Activated naive CD4-positive, alpha-beta T cell (primary cell): ENCODE measurements at places on chromosomes 6 and 20.

GRCh38 chr6:32617751-32618150 is 19.5 kb upstream of the HLA-DQA1 start:
- DNase-seq = no peak

DNA sequence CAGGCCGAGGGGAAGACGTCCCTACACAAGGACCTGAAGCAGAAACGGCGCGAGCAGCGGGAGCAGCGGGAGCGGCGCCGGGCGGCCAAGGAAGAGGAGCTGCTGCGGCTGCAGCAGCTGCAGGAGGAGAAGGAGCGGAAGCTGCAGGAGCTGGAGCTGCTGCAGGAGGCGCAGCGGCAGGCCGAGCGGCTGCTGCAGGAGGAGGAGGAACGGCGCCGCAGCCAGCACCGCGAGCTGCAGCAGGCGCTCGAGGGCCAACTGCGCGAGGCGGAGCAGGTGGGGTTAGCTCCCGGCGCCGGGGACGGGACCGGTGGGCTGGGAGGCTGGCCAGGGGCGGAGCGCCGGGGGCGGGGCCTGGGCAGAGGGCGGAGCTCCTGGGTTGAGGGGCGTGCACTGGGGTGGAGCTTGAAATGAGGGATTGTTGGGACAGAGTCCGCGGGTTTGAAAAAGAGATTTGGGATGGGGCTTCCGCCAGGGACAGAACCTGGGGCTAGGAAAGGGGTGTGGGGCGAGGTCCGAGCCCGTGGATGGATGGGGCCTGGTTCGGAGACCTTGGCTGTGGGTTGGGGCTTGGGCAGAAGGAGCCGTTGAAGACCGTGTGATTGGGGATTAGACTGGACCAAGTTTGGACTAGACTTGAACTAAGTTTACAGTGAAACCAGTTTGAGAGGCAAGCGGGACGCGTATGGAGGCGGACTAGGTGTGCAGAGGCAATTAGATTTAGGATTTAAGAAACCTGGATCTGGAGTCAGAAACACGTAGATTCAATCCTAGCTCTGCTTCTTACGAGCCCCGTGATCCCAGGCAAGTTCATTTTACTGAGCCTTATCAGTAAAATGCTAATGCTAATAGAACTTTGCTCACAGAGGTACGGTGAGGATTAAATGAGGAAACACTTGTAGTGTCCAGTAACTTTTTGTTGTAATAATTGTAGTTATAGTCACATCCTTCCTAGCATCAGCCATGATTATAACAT is 20.9 kb downstream of the DEF6 start:
- no peak for DNase-seq

DNA sequence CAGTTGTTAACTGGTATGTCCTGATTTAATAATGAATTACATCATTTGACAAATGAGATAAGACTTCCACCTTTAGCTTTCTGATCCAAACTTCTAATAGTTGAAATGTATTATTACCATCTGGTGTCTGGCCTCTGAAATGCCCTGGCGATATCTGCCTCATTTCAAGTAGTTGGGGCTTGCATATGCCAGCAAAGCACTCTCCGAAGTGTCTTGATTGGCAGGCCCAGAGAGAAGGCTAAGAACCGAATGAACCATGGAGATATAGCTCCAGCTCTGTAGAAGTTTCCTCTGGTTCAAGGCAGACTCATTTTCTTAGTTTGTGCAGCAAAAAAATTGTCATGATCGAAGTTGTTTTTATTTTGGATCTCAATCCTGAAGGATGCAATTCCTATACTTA is 13.4 kb upstream of the HIVEP2 start:
- DNase-seq = no peak

DNA sequence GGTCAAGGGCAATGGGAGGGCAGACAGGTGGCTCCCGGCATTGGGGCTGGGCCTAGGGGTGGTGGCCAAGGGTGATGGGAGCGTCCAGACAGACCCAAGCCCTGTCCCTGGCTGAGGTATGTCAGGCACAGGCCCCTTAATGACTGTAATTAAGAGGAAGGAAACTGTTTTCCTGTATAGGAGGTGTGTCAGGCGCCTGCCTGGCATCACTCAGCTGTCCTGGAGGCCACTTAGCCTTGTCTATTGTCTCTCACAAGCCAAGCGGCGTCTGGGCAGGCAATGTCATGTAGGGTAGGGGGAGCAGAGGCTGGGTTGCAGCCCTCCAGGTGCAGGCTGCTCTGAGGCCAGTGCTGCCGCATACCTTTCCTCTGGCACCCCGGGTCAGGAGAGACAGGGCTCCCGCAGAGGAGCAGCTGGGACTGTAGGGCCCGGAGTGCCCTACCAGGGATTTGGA is 3.9 kb upstream of the FAM83C start:
- DNase-seq = no peak

DNA sequence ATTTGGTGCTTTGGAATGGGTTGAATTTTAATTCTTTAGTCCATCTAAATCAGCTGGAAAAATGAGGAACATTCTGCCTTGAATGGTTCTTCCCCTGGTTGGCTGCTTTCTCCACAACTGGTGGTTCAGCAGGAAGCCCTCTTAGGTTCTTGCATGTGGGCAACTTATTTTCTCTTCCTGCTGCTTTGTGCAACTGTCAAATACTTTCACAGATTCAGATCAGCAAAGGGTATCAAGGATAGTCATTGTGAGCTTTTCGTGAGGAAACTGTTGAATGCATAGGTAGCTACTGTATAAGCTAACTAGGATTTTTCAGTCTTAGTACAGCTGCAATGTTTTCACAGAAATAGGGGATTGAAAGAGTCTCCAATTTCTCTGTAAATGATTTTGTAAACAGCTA is 72.9 kb upstream of the MRAP2 start:
- DNase-seq = no peak

DNA sequence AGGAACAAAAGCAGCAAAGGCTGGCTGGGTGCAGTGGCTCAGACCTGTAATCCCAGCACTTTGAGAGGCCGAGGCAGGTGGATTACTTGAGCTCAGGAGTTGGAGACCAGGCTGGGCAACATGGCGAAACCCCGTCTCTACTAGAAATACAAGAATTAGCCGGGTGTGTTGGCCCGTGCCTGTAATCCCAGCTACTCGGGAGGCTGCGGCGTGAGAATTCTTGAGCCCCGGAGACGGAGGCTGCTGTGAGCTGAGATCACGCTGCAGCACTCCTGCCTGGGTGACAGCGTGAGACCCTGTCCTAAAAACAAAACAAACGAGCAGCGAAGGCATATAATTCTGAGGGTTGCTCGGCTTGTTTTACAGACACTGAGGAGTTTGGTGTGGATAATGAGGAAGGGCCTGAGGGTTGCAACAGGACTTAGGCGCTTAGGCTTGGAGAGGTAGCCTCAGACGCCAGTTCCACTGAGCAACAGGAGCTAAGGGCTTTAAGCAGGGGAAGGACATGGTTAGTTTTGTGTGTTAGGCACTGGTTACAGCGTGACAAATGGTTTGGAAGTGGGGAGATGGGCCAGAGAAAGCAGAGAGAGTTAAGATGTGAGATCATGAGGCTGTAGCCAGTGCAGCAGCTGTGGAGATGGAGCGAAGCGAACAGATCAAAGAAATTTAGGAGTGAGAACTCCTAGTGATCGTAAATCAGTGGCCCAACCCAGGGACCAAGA is 1.2 kb downstream of the MYH7B start:
- DNase-seq = no peak

DNA sequence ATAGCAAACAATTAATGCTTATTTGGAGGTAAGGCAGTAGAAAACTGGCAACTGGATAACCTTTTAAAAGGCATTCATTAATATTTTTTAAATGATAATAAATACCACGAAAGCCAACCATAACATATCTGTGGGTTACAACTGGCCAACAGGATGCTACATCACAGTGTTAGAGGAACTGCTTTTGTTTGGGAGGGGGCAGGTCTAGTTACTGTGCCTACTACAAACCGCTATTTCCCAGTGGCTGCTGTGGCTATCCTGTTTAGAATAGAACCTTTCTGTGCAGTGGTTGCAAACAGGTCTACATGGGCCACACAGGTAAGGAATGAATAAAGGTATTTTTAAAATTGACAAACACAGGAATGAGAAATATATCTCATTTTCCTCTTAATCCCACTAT is 976 bp downstream of the PIGT start:
- DNase-seq = no peak

DNA sequence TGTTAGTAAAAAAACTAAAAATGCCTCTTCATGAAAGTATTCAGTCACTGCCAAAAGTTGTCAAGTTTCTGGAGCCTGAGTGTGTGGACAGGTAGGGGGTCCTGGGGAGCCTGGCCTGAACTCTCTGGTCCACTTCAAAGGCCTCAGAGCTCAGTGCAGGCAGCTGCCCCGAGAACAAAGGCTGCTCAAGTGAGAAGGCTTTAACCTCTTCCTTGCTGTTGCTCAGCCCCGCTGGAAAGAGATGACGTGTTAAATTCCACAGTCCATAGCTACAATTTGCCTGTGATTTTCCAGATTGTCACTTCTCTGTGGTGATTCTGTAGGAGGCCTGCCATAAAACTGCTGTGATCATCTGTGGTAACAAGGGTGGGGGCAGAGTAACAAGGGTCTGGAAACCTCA is 96.9 kb downstream of the FAM120B start:
- no peak for DNase-seq

DNA sequence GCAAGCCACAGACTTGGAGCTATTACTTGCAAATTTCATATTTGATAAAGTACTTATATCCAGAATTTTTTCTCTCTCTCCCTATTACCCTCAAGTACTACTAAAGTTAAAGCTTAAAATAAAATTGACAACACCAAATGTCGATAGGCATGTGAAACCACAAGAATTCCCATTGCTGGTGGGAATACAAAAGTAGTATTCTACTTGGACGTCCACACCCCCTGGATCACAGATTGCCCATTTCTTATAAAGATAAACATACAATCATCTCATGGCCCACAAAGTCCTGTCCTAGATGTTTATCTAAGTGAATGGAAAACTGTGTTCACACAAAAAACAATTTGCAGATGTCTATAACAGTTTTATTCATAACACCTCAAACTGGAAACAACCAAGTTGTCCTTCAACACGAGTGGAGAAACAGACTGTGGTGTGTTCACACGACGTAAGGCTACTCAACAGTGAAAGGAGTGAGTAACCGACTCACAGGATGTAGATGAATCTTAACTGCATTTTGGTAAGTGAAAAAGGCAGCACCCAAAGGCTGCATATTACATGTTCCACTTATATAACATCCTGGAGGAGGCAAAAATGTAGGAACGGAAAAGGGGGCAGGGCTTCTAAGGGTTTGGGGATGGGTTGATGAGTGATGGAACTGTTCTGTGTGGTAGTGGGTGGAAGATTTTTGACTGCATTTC is 297.4 kb downstream of the THBS2 start:
- DNase-seq = no peak

DNA sequence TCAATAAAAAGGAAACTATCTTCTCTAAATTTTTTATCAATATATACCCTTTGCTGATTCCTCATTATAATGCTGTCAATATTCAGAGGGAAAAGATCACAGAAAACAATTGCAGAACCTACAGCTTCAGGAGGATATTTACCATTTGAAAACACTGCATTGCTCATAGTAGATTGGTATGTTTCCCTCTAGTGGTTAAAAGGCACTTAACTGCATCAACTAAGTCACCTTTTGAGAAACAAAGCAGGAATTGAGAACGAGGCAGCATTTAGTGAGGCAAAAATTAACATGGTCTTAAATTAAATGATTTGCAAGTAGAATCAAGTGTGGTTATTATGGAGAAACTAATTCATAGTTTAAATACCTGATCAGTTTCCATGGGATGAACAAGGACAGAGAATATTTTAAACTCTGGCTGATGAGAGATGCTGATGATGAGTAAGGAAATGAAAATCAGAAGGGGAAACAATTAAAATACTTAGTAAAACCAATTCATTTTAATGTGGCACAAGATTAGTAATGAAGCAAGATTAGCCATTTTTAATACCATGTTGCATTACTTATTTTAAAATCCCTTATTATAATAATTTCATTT is 642.1 kb downstream of the EPHA7 start:
- DNase-seq = no peak

DNA sequence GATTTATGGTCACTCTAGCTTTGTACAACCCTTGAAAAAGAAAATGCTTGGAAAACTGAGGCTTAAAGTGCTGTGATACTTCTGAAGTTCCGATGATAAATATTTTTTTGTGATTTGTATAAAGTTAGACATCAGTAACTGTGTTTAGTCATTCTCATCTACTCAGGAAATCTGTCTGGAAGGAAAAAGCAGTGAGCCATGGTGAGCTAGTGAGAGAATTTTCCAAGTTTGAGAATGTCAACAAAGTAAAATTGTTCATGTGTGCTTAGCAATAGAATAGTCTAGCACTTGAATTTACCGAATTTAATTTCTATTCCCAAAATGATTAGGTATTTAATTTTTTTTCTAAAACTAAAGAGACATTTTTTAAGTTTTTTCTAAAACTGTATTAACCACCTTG is 41.3 kb upstream of the PLCB4 start:
- DNase-seq = no peak

DNA sequence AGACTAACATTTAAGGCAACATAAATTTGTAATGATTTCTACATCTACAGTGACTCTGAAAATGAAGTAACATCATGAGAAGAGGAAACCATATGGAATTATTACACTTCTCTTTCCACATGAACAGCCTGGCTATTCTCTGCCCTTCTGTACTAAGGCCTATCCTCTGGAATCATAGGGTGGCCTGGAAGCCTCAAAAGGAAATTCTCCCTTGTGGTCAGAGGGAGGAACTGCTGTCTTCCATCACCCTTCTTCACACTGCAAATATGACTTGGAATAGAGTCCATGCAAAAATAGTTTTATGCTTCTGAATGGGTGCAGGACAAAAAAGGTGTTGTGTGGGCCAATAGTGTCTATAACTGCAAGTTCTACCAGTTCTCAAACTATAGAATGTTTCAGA is 44.6 kb upstream of the SH3BGRL2 start:
- DNase-seq = no peak

GRCh38 chr6:139006477-139006876 is 18.4 kb upstream of the REPS1 start:
- DNase-seq = no peak

- DNase-seq = no peak
These were observed 121.2 kb downstream of the SGK1 start for GRCh38 chr6:134196568-134197193.

DNA sequence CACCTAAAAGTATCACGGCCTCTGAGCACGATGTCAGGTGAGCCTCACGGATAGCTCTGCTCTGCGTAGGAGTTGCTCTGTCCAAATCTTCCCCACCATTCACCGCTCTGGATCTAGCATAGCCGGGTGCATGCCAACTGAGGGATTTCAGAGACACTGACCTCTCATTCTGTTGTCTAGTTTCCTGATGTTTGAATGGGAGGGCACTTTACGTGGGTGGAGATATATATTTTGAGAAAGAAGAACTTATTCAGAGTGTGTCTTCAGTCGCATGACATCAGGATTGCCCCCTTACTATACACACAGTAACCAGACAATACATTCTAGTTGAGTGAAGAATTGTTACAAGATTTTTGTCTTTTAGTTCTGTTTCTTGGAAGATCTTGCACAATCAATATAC is 96.5 kb upstream of the CITED2 start:
- DNase-seq = no peak

GRCh38 chr20:7113577-7114466 is 346.3 kb downstream of the BMP2 start:
- no peak for DNase-seq
